NCI-H2081 treated with DMSO at 0.1 percent for 48 hours (cell line): ENCODE measurements at places on chromosomes 1 and 21.

GRCh38 chr21:44371596-44371995, 18.2 kb downstream of the TRPM2 start:
- DNase-seq = no peak

- DNase-seq = no peak
These were observed 100.0 kb downstream of the ABCA4 start for GRCh38 chr1:94020764-94021579.

GRCh38 chr1:207810173-207810572, 58.3 kb downstream of the CD46 start:
- DNase-seq = no peak

- DNase-seq = no peak
These were observed 11.0 kb upstream of the ZNF691 start for GRCh38 chr1:42835422-42835821.

DNA sequence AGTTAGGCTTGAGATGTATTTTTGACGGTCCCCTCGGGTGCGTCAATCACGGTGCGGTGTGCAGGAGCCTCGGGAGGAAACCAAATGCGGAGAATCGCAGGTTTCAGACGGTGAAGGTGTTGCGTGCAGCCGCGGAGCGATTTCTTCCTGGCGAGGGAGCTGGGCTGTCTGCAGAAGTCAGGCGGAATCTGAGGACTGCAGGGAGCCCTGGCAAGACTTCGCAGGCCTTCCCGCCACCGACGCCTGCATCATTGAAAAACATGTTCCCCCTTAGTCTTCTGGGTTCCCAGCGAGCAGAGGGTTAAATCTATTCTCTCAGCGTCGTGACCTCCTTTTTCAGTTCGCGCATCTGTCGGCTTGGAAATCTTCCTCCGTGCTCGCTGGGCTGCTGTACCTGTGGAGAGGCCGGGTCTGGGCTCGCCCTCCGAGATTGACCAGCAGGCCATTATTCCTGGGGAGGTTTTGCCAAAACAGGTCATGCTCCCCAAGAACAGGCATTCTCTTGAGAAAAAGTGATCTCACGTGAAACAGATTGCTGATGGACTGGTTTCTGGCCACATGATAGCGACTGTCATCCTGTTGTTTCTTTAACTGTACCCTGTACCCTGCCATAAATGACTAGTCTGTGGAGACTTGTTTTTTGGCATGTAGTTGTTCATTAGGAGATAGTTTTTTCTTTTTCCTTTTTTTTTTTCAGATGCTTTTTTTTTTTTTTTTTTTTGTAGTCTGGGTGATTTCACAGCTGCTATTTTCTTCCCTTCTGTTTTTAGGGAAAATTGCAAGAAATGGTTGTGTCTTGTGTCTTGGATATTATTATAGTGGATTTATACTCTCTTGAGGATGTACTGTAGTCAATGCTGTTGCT, 894 bp downstream of the EPB41 start:
- DNase-seq = peak; percentile 8

- DNase-seq = no peak
These were observed 25.2 kb upstream of the SPAG17 start for GRCh38 chr1:118210051-118210722.

GRCh38 chr1:103948526-103948925, 198.8 kb downstream of the AMY1C start:
- no peak for DNase-seq

DNA sequence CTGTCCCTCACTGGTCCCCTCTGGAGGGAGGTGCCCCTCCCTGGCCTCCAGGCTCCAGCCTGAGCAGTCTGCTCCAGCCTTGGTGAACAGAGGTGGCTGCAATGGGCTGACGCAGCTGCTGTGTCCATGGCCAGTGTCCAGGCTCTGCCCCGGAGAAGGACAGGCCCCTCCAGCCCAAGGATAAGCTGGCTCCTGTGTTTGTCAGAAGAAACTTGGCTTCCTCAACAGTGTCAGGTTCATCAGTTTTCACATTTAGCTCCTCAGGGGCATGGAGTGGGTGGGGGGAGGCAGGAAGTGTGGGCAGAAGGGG, 402.8 kb downstream of the MATN1 start:
- DNase-seq = no peak

- DNase-seq = no peak
These were observed 342.1 kb downstream of the MATN1 start for GRCh38 chr1:30381266-30381665.

- DNase-seq = no peak
These were observed 22.1 kb downstream of the ACOT11 start for GRCh38 chr1:54570161-54570560.

DNA sequence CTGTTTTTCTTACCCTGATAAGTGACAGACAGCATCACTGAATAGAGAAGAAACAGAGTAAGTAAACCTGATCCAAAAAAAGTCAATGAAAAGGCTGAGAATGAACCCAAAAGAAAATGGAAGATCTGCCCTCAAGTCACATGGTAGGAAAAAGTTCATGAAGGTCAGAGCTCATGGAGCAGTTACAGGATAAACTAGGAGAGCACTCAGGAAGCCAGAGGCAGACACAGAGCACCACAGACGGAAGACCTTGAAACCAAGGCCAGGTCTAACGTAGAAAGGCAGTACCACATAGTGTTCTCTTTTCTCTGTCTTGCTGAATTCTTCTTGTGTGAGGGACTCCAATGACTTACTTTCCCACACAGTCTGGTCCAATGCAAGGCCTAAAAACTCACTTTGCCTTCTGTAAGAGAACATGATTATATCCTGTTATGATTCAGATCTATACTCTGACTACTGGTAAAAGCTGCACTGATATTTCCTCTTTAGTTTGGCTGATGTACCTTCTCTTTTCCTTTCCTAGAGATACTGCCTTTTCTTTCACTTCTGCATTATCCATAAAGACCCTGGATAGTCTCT, 40.8 kb downstream of the RTCA start:
- no peak for DNase-seq

GRCh38 chr1:181100015-181100905, 11.8 kb downstream of the IER5 start:
- no peak for DNase-seq

DNA sequence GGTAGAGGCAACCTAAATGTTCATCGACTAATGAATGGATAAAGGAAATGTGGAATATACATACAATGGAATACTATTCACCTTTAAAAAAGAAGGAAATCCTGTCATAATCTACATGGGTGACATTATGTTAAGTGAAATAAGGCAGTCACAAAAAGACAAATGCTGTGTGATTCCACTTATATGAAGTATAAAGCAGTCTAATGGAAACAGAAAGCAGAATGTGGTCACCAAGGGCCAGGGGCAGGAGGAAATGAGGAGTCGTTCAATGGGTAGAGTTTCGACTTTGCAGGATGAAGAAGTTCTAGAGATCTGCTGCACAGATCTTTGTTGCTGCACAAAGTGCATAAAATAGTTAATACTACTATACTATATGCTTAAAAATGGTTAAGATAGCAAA, 7.8 kb downstream of the DIPK1A start:
- DNase-seq = no peak

GRCh38 chr1:17420391-17420918, 19.0 kb downstream of the RCC2 start:
- no peak for DNase-seq

GRCh38 chr1:230137337-230137815, 70.3 kb downstream of the GALNT2 start:
- DNase-seq = no peak

DNA sequence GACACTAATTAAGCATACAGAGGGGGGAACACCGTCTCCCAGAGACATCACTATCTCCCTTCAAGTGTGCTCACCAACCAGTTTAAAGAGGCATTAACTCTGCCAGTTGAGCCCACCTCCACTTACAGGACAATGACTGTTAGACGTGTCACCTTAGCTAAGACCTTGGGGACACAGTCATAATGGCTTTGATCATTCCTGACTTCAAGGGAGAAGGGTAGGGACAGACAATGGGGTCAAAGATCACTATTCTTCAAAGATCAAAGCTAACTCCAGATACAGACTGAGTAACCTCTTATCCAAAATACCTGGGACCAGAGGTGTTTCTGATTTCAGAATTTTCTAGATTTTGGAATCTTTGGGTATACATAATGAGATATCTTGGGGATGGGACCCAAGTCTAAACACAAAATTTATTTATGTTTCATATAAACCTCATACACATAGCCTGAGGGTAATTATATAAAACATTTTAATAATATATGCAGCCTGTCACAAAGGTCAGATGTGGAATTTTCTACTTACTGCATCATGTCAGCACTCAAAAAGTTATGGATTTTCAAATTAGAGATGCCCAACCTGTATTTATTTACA, 246.1 kb downstream of the SLC45A1 start:
- no peak for DNase-seq

DNA sequence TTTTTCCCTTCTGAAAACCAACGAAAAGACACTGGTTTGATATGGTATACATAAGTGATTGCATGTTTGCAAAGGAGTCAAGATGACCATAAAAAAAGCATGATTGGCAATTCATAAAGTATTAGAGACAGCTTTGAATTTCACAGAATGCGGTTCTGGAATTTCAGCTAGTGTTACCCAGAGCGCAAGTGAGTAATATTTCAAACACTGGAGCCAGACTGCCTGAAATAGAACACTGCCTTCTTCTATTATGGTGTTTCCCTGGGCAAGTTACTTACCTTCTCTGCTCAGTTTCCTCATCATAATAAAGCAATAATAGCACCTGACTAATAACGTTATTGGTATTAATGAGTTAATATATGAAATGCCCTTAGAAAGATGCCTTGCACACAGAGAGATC, 54.7 kb downstream of the NEGR1 start:
- no peak for DNase-seq

DNA sequence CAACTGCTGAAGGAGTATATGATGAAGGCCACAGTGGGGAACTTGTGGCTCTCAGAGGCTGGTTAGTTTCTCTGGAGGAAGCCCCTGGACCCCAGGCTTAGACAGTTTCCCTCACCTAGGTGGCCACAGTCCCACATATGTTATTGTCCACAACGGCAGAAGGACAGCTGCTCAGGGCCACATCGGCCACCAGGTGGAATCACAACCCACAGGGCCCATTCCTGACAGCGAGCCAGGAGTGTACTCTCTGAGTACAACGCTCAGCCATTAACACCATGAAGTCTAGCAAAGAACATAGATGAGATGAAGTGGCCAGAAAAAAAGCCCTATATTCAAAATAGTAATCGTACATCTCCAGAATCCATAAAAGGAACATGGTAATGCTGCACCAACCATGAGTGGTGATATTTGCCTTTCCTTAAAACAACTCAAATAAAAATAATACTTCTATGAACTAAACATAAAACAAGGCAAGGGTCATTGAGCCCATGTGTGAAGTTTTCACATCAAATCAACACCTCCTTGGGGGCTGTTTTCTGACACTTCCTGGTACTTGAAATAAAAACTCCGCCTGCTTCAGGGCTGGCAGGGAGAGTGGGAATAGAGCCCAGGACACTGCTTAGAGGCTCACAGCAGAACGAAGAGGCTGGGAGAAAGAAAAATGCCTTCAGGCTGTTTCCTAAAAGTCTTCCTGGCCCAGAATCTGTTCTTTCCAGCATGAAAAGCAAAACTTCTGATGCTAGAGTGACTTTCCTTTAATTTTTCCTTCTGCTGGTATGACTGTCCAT, 383.3 kb downstream of the HHAT start:
- DNase-seq = no peak

GRCh38 chr1:6889875-6890480, 104.7 kb downstream of the CAMTA1 start:
- no peak for DNase-seq

- DNase-seq = no peak
These were observed 4.6 kb upstream of the SMG7 start for GRCh38 chr1:183467687-183468086.

GRCh38 chr1:93710499-93711453, 29.1 kb upstream of the BCAR3 start:
- no peak for DNase-seq

DNA sequence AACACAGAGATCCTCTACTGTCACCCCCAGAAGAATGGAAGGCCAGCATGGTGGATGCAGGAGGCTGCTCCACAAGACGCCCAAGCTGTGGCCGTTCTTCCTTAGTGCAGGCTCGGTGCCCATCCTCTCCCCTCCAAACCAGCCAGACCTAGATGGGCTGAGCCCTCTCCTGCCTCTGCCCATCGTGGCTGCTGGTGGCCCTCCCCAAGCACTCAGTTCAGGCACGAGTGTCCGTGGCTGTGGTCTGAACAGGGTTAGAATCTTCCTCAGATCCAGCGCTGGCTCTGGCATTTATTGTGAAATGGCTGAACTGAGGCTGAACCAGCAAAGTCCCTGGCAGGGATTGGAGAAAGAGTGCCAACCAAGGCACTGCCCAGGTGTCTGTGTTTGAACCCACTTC, 59.5 kb downstream of the TRIM11 start:
- no peak for DNase-seq

GRCh38 chr1:222889440-222889839, 74.6 kb downstream of the DISP1 start:
- no peak for DNase-seq

- peak; percentile 78 for DNase-seq
These were observed 2.4 kb upstream of the PIK3R3 start for GRCh38 chr1:46134660-46135331.

DNA sequence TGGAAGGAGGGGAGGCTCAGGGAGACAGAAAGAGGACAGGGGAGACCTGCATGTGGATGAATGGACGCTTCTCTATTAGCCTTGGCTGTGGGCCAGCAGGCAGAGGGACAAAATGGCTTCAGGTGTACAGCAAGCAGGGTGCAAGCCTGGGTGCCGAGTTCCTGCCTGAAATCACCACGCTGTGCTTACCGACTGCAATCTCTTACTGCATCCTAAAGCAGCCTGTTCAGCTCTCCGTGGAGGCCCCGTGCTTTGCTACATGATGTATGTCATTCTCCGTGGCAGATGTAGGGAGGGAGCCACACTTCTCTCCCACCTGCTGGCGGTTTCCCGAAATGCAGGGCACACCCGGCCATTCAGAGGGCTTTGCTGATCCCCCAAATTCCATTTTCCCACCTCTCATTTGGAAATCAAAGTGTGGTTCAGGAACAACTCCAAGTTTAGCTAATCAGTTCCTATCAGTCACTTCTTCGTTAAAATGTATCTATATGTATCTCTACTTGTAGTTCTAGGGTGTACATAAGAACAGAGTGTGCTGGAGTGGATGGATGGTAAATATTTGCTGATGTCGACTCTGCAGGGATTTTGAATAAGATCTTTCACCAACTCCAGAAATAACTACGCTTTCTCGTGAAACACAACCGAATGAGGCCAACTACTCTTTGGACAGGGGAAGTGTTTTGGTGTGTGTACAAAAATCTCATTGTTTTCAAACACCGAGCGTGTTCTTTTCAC, 122.3 kb upstream of the BACE2 start:
- DNase-seq = peak; percentile 64

GRCh38 chr1:23823767-23824166, 1.5 kb downstream of the HMGCL start:
- no peak for DNase-seq

GRCh38 chr1:67399199-67399993, 30.8 kb downstream of the SERBP1 start:
- DNase-seq = no peak

DNA sequence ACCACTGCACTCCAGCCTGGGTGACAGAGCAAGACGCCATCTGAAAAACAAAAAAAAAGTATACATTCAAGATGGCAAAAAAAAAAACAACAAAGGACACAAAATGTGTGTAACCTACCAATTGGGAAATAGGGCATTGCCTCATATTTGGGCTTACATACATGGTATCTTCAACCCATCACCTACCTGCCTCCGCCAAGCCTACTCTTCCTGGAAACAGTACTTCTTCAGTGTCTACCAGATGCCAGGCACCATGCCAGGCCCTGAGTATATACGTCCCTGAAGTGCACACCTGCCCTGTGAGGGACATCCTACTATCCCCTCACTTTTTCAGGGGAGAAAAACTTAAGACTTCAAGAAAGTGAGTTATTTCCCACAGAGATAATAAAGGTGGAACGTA, 160.2 kb downstream of the TOMM20 start:
- DNase-seq = no peak
